ENCODE measurements at places on chromosomes 2 and 18. TPM values are rescaled to one million over a fixed set of nuclear protein-coding genes. Genes with fewer than 3 reads are reported as not detected.
A peak's percentile ranks its signal among the peaks of the same experiment; 100 is the strongest.

Gene GLI2
- polyA plus RNA-seq: 11.0 TPM

DNA sequence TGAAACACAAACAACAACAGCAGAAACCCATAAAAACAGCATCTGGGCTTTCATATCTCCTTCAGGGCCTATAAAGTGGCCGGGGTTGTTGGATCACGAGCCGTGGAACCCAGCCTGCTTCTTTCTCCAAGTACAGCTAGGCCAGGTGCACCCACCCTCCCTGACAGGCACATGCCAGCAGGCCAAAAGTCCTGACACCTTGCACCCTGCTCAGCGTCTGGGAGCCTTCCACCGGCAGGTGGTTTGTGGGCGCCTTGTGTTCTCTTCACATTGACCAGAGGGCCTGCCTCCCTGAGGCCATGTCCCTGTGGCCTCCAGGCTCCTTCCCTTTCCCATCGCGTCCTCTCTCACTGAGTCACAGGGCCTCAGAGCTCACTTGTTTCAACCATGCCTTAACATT, 271.6 kb downstream of the ZNF516 start:
- no peak for DNase-seq

DNA sequence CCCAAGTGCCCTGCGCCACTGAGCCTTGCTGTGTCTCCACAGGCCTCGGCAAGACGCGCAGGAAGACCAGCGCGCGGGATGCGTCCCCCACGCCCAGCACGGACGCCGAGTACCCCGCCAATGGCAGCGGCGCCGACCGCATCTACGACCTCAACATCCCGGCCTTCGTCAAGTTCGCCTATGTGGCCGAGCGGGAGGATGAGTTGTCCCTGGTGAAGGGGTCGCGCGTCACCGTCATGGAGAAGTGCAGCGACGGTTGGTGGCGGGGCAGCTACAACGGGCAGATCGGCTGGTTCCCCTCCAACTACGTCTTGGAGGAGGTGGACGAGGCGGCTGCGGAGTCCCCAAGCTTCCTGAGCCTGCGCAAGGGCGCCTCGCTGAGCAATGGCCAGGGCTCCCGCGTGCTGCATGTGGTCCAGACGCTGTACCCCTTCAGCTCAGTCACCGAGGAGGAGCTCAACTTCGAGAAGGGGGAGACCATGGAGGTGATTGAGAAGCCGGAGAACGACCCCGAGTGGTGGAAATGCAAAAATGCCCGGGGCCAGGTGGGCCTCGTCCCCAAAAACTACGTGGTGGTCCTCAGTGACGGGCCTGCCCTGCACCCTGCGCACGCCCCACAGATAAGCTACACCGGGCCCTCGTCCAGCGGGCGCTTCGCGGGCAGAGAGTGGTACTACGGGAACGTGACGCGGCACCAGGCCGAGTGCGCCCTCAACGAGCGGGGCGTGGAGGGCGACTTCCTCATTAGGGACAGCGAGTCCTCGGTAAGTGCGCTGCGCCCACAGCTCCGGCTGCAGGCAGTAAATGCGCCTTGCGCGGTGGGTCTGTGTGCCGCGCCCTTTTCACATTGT, 136.8 kb downstream of the NCK2 start:
- DNase-seq: no peak

DNA sequence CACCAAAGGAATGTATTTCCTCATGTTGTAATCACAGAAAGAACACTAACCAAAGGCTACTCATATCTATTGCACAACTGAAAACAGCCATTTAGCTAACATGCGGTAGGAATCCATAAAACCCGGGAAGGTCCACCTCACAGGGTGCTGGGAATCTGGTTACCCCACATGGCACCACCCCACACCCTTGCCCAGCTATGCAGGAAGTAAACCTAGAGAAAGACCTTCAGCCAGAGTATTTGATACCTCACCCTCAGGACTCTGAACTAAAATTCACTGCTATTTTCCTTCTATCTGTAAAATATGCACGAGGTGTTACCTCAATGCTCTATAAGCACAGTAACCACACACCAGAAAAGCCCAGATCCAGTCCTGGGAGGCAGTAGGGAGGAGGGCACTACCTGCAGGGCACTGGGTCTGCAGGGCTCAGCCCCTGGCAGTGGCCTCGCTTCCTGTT, 45.8 kb downstream of the PTPN2 start:
- DNase-seq: peak; percentile 19

Gene CRACDL
- 3.4 TPM for polyA plus RNA-seq

- no peak for DNase-seq
These were observed 105.9 kb upstream of the ID2 start for GRCh38 chr2:8575834-8576423.

DNA sequence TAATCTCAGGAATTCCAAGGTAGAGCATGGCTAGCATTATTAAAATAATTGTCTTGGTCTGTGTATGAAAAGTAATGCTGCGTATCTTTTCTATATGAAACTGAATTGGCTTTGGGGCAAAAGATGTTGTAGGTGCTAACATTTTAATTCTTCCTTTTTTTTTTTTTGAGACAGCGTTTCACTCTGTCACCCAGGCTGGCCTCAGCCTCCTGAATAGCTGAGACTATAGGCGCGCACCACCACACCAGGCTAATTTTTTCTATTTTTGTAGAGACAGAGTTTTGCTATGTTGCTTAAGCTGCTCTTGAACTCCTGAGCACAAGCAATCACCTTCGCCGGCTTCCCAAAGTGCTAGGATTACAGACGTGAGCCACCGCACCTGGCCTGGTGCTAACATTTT, 172.6 kb upstream of the STON1 start:
- no peak for DNase-seq

Gene BMP10
- polyA plus RNA-seq: not detected

Gene XIRP2
- 0.12 TPM for polyA plus RNA-seq

DNA sequence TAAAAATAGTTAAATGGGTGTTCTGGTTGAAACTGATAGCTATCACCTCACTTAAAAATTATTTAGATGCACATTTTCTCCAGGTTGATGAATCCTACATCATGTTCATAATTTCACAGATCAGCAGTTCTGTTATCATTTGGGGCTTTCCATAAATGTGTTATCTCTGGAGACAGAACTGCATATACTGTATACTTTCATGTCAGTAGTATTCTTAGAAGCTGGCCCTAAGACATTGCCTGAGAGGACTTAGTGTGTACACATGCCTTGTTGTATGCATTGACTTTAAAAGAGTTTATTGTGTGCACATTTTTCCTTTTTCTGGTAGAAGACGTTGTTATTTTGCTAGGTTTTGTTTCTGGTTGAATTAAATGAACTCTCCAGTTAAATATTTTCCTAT, 41.0 kb downstream of the PIK3C3 start:
- no peak for DNase-seq
